Activated CD8-positive, alpha-beta memory T cell treated with anti-CD3 and anti-CD28 coated beads for 4 hours (primary cell): ENCODE measurements at places on chromosomes 13 and 19.

- no peak for DNase-seq
Measured at GRCh38 chr13:49399801-49400472, 43.9 kb downstream of the CAB39L start.

- no peak for DNase-seq
Measured at GRCh38 chr19:49415102-49415809, 8.0 kb downstream of the PTH2 start.

- no peak for DNase-seq
Measured at GRCh38 chr13:46667687-46668281, 114.8 kb downstream of the LRCH1 start.

GRCh38 chr19:55179606-55180484, at the start of gene SYT5:
Gene SYT5 (minus strand): TSS chr19:55180289. CDS start chr19:55179041, 1,248 bp downstream.
- DNase-seq: no peak

DNA sequence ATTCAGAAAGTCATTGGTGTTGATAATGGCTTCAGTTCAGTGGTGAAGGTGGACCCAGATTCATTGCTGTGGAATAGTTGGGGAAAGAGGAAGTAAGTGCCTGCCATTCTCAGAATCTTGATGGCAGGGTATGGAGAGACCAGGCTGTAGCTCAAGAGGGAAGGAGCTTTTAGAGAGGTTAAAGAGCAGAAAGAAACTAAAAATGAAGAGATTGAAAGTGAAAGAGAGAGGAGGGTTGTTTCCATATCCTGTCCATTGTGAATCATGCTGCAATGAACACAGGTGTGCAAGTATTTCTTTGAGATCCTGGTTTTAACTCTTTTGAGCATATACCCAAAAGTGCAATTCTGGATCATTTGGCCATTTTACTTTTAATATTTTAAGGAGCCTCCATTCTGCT, 12.5 kb downstream of the GJB6 start:
- DNase-seq: no peak
